Effector memory CD4-positive, alpha-beta T cell (primary cell): ENCODE measurements at places on chromosomes 6 and 20.

GRCh38 chr6:108193131-108193530, 27.3 kb downstream of the NR2E1 start:
- DNase-seq: no peak

DNA sequence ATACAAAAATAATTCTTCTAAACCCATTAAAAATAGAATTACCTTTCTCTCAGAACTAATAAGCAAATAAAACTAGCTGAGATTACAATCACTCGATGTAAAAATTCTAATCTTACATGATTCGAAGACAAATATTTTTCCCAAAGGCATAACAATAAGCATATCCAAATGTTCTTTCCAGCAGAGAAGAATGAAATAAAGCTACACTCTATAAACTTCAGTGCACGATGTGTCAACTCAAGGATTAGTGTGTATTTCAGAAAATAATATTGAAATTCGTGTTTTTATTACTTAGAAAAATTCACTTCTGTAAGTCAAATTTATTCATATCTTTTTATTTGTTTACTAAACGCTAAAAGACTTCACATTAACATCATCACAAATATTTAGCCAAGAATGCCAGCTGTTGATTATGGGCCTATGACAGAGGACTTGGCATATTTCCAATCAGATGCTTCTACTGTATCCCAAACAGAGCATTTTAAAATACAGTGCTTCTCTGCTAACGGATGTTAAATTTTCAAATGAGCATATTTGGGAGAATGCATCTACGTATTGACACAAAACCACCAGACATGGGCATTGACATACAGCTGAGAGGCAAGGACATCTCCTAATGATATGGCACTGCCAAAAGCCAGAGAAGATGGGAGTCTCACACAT, 54.7 kb upstream of the PDE7B start:
- DNase-seq: no peak

DNA sequence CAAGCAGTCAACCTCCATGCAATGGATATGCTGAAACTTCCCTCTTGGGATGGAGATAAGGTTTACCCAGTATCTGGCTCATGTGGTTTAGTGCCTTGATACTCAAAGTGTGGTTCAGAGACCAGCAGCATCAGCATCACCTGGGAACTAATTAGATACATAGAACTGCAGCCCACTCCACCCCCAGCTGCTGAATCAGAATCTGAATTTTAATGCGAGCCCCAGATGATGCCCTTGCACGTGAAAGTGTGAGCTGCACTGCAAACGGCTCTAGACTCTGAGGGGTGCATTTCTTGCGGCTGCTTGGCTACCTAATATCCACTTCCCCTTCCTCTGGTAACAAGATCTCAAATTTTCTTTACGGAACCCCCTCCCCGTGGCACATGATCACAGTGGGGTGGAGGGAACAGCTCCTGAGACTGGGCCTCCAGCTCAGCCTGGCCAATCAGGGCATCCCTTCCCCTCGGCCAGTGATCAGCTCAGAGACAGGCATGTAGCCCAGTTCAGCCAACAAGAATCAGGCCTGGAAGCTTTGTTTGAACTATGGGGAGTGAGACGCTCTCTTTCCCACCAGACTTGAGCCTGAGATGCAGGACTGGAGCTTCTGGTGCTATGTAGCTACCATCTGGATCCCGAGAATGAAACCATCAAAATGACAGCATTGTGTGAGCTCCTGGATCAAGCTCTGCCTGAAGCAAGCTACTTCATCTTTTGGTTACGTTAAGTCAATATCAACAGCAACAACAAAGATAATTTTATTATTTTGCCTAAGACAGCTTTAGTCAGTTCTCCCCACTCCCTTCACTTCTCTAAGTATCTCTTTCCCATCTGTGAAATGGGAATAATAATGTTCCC, 12.8 kb downstream of the KCNK15 start:
- no peak for DNase-seq

DNA sequence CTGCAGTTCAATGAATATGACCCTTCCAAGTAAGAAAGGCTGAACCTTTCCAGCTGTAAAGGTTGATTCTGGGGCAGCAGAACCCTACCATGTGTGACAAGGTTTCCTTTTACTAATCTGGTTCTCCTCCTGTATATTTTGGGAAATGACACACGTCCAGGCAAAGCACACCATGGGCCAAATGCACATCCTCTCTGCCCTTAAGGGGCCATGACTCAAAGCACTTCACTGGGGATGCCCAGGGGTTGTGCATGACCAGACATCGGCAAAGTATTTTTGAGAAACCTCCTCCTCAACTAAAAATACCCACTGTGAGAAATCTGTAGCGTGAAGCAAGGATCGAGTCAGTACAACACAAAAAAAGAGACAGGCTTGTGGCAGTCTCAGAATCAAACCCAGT, 174.7 kb downstream of the BACH2 start:
- no peak for DNase-seq

DNA sequence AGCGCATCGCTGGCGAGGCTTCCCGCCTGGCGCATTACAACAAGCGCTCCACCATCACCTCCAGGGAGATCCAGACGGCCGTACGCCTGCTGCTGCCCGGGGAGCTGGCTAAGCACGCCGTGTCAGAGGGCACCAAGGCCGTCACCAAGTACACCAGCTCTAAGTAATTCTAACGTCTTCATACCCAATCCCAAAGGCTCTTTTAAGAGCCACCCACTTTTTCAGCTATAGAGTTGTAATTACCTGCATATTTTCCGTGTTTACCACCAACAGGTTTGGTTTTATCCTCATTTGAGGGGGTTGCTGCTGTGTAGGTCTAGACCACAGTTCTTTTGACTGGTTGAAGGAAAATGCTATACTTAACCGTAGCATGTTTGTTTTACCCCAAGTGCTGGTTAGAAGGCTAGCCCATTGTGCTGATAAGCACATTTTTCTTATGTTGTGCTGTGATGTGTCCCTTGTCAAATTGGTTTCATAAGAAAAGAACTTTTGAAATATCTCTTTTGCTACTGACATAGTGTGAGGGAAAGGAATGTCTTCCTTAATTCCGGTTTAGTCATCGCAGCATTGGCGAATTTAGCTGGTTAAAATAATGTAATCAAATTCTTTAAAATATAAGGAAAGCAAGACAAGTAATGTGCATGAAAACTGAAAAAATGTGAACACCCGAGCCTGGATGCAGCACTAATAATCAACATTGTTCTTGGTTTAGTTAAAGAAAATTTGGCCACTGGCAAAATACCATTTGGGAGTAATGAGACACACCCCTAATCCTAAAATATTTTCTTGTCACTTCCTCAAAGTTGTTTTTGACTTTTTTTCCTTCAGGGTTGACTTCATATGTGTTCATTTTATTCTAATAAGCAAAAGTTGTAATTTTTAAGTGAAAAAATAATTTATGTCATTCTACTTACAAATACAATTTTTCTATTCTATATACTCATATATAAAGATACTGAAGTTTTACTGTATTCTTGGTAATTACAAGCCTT, 112.8 kb downstream of the HFE start:
- DNase-seq: no peak

- no peak for DNase-seq
Measured at GRCh38 chr20:49579195-49579594, 11.3 kb upstream of the PTGIS start.

DNA sequence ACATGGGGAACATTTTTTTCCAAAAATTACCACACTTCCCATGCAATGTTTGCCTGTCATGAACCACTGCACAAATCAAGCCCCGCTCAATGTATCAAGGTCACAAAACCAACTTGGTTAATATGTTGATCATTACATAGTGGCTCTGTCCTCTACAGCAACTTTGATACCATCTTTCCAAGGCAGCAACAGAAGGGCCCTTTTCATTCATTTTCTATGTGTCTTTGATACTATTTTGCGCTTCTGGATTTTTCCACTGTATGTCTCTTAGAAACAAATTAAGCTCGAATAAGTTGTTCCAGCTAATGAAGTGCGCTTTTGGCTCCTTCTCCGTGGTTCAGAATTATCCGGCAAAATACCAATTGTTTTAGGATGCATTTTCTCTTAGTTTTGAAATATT, 1.5 kb downstream of the ZHX3 start:
- DNase-seq: no peak

- no peak for DNase-seq
Measured at GRCh38 chr6:31401403-31401802, 2.0 kb upstream of the MICA start.

DNA sequence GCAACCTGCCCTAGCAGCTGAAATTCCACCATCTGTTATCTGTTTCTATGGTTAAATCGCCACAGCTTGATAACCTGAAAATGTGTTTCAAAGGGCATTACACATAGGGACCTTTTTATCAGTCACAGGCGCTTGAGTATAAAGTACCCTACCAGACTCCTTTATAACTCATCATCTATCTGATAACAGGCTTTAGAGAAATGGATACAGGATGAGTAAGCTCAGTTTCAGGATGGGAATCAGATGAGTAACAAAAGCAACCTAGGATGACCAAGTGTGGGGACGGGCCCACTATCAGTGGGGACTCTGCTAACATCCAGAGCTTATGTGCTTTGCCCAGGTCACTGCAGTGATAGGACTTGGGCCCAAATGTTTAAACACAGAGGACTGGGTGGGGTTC, 75.6 kb downstream of the PRND start:
- DNase-seq: no peak

DNA sequence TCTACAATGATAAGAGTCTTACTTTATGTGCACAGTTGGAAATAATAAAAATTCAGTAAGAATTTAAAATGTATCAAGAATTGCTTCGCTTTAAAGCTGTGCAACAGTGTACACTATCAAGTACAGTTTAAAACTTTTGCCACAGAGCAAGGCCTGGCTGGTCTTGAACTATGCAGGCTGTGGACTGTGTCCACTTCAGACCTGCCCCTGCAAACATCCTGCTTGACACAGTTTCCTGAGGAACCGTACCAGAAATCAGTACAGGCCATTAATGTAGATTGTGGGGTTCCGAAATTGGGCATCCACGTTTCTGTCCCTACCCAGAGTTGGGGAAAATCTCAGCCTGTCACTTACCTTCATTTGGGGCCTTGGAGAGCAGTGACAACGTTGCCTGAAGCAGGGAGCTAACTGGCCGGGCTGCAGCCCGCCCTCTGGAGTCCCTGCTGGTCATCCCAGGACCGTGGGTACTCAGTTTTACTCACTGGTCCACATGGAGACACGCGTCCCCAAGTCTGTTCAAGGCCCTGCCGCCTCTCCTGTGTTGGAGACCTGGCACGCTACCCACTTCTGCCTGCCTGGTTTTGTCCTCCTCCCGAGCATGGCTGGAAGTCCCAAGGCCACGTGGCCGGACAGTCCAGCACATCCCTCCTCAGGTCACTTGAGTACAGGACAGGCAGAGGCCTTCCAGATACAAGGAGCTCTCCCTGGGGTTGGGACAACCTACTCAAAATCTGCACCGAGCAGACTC, 8.4 kb downstream of the NINL start:
- no peak for DNase-seq

- no peak for DNase-seq
Measured at GRCh38 chr20:3146732-3147341, 12.8 kb downstream of the FASTKD5 start.

DNA sequence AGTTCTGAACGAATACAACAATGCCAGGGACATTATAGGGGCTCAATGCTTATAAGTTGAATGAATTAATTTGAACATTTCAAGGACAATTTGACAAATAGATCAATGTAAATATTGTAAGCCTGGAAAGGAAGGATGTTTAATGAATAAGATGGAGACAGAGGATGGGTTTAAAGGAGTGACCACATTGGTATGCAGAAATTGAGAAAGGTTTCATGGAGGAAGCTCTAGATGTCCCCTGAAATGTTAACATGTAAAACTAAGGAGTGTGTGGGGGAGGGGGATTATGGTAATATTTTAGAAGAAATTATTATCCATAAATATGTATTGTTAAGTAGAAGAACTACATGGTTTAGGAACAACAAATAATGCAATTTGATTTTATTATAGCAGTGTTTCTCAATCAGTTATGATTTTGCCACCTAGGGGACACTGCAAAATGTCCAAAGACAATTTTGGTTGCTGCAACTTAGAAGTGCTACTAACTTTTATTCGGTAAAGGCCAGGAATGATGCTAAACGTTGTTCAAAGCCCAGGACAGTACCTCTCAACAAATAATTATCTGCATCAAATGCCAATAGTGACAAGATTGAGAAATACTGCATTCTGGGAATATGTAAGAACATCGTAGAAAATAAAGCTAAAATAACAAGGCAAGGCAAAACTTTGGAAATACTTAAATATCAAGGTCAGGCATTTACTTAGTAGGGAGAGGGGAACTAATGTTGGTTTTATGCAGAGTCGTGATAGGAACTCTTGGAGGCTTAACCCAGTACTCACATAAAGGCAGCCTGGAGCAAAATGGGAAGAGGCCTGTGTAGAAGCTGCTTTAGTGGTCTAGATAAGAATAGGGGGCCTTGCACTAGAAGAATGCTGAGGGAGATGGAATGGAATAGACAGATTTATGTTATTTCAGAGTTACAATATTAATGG, 686.9 kb upstream of the CITED2 start:
- no peak for DNase-seq

DNA sequence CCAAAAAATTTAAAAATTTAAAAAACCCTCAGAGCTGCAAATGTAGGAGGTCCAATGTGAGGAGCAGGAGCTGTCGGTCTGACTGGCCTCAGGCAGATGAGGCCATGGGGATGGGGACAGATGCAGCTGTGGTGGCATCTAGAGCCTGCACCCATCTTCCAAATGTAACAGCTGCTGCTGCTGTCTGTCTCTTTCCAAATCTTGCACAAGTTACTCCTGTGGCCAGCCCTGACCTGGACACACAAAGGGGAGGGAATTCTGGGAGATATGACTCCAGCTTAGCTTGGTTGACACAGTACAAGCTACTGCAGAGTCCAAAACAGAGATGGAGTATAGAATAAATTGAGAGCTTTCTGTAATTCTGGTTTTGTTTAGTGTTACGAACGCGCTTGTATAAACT, 115.2 kb downstream of the PRND start:
- no peak for DNase-seq

DNA sequence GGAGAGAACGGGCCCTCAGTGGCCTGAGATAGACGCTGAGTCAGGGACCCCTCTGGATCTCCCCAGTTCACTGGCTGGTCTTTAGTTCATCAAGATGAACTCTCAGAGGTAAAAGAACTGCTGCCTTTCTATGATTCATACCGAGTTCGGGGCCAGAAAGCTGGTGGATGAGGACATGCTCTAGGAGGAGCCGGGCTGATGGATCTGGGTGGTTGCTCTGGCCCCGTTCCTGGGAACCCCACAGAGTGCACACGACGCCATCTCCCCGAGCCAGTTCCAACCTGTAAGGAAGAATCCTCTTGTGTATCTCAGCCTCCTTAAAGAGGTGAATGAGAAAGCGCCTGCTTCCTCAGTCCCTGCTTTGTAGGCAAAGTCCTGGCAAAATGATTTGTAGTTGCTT, 142.6 kb upstream of the PDE10A start:
- DNase-seq: no peak

GRCh38 chr6:109230453-109230852, 135.1 kb downstream of the CEP57L1 start:
- DNase-seq: no peak

DNA sequence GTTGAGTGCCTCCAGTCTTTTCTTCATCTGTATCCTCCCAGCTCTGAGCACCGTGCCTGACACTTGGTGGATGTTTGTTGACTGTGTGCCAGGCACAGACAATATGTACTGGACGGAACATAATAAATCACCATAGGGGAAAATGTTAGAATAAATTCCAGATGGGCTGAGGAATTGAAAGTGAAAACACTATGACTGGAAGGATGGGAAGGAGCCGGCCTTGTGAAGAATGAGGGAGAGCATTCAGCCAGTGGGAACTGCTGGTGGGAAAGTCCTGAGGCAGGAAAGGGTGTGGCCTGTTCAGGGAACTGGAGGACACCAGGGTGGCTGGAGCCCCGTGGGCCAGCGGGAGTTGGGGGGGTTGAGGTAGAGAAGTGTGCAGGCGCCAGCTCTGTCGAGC, 75.4 kb downstream of the MTHFD1L start:
- no peak for DNase-seq
